RPMI7951 (cell line): ENCODE measurements at places on chromosomes 7 and 10. TPM values are rescaled to one million over a fixed set of nuclear protein-coding genes. Genes with fewer than 3 reads are reported as not detected.

Gene SLC18A2
- not detected in 2 replicates for total RNA-seq

DNA sequence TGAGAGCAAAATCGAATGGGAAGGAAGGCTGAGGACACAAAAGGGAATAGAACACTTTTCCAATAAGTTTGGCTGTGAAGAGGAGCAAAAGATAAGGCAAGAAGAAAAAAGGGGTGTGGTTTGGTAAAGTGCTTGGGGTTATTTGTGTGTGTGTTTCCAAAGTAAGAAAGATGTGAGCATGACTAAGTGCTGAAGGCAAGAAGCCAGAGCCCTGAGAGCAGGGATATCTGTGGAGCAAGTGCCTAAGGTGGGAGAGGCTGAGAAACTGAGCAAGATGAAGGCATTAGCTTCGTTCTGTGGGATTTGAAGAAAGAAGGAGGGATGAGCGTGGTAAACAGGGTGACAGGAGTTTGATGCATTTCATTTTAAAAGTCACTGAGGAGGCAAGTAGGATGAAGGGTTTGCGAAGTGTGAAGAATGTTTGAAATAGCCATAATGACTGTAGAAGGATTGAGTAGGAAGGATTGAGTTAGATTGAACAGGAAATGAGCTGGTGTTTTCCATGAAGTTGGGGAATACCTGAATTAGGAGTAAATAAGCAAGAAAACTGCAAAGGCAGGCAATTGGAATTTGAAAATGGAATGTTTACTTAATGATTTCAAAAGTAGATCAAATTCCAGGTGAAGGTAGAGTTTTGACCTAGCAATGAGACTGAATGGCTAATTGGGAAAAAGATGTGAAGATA is 19.9 kb upstream of the SP4 start:
- no peak for DNase-seq

- DNase-seq = peak; percentile 16
Measured at GRCh38 chr10:128035557-128035973, 90.7 kb downstream of the MKI67 start.

DNA sequence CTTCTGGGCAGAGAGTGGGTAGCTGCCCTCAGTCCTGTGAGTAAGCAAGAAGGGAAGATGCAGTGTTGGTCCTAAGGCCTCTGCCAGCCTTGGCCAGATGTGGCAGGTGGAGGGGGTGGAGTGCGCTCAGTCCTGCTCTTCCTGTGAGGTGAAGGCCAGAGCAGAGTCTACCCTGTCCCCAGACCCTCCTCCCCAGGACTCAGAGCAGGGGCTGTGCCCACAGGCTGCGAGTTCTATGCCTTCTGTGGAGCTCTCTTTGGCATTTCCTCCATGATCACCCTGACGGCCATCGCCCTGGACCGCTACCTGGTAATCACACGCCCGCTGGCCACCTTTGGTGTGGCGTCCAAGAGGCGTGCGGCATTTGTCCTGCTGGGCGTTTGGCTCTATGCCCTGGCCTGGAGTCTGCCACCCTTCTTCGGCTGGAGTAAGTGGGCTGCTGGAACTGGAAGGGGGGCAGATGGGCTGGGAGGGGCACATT is 4.0 kb downstream of the OPN4 start:
- DNase-seq = no peak

GRCh38 chr7:50495746-50496145 is 45.6 kb upstream of the FIGNL1 start:
- DNase-seq = no peak

DNA sequence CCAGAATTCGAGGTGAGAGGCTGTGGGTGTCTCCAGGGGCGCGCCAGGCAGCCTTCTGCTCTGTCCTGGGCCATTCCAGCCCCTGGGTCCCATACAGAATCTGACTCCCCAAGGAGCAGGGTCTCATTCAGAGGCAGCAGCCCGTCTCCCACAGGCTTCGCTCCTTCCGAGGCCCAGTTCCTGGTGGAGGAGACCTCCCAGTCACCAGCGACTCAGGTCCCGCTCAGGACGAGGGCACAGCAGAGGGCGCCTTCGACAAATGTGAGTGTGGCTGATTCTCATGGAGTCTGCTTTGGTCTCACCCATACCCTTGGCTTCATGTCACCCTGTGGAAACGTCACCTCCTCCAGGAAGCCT is 81.8 kb upstream of the GPR26 start:
- DNase-seq = no peak
